Smooth muscle cell of trachea (primary cell): ENCODE measurements at places on chromosomes 7 and 10. TPM values are rescaled to one million over a fixed set of nuclear protein-coding genes. Genes with fewer than 3 reads are reported as not detected.

The CALML5 gene
- not detected in 2 replicates for total RNA-seq

The TNS3 gene
- 27.5 and 77.6 TPM in 2 replicates for total RNA-seq

The ADIRF gene
- total RNA-seq, result 159 and 195 TPM in 2 replicates

The TSPAN15 gene
- total RNA-seq, result 0.44 TPM in 1 of 2 replicates, not detected in the other

The EPHA1 gene
- total RNA-seq, result under 0.01 and 0.15 TPM in 2 replicates

The PTTG1IP2 gene
- total RNA-seq, result not detected in 2 replicates

The SLC13A4 gene
- 0.33 and 1.2 TPM in 2 replicates for total RNA-seq
